ENCODE measurements at places on chromosomes 2 and 18.

- no peak for DNase-seq
Measured at GRCh38 chr2:240947607-240948006, 41.5 kb downstream of the CROCC2 start.

DNA sequence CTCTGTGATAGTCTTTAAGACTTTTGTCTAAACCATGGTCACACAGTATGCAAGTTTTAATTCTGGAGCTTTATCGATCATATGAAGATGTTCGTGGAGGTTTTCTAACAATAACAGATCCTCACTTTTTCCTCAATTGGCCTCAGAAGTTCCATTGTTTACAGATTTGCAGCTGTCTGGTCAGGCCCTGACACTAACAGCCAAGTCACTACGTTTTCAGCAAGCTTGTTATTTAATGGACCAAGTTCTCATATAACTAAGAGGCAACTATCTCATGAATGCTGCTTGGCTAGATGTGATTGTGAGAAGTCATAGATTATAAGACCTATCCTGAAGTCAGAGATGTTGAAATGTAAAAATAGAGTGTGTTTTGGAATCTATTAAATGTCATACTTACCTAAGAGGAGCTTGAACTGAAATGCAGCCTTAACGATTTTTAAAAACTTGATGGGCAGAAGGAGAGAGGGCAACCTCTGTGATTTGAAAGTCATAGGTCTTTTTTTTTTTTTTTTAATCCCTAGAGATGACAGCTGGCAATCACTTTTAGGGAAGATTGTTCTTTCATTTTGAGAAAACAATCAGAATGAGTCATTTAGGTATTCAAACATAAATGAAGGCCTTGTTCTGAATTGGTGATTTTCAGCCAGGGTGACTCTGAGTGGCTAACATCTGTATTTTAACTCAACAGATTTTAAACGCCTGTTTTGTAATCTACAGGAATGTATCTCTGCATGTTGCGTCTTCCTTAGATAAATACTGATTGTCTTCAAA lies 48.4 kb upstream of the NEMP2 start:
- DNase-seq: no peak

DNA sequence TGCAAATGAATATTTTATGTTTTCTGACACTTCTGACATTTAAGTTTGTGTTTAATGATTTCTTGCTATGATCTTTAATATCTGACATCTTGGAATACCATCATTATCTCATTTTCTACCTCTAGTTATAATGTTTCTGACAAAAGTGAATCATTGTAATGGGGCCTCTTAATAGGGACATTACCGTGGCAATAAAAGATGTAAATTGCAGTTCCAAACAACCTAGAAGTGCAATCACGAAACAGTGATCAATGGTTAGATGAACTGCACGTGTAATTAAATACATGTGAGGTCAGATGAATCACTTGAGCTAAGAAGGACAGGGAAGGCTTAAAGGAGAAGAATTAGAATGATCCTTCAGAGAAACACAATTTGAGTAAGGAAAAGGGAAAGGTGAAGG lies 1078.3 kb downstream of the DPP10 start:
- DNase-seq: no peak

DNA sequence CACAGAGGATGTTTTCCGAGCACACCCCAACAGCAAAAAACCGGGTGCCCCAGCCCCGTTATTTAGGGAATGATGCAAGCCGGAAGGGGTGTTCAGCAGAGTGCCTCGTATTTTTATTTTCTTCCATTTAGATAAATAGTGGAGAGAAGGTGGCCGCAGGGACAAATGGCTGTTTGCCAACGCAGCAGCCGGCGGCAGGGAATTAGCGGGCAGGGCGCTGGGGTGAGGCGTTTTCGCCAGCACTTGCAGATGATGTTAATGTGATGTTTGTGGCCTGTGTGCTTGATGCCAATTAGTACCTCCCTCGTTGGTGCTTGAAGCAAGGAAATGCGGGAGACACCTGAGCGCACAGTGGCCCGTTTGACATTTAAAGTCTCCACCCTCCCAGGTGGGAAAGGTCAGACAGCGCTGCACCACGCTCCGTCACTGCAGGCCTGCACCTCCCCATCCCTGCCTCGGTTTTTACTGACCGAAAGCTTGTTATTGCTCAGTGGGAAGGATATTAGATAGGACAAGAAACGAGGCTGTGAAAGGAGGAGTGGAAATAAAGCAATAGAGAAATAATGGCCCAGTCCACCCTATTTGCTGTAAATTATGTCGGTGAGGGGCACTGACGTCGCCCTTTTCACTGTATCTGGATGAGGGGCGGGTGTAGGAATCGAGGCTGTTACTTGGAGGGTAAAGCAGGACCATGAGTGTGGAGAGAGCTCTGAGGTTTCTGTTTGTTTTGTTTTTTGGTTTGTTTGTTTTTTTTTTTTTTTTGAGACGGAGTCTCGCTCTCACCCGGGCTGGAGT lies 39.1 kb downstream of the NFATC1 start:
- no peak for DNase-seq

DNA sequence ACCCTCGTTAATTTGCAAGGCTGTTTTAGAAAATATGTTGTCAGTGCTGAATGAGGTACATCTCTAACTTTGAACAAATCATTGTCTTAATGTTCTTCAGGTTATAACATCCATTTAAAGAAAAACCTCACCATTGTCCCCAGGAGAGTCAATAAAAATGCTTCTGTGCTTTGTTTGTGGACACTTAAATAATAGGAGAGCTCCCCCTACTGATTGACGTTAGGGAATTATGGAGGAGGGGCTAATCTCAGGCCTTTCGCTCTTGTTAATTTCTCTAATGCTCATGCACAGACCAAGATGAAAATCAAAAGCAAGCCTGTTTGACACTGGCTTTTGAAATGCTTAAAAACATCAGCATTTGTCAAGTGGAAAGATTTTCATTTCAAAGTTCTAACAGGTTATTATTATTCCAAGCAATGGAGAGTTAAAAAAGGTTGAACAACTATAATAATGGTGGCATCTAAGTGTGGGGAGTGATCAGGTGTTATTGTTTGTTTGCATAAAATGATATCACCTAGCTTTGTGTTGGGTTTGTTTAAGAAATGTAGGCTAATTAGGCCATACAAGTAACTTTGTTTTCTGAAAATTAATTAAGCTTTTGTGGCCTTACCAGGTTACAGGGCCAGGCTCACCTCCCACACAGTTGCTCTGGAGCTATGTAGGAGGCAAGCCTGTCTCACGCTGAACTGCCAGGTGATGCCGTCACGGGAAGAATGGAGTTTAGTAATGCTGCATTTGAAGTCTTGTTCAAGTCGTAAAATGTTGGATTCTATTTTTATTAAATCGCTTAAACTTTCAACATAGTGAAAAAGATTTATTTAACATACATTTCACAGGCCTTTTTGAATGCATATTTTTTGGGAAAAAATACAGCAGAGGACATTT lies 51.7 kb upstream of the SMIM21 start:
- peak; percentile 38 for DNase-seq

GRCh38 chr2:240840435-240841060 lies 20.5 kb upstream of the KIF1A start:
- no peak for DNase-seq

GRCh38 chr2:27929916-27930486 lies 39.5 kb downstream of the BABAM2 start:
- no peak for DNase-seq

DNA sequence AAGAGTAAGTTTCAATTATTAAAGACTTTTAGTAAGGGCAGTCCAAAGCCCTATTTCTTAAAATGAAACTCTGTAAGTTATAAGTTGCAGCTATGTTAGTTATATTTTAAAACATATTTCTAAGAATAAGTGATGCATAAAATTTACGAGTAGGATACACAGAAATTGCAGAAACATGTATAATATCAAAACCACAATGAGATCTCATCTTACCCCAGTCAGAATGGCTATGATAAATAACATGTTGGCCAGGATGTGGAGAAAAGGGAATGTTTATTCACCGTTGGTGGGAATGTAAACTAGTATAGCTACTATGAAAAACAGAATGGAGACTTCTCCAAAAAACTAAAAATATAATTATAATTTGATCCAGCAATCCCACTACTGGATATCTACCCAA lies 201.2 kb downstream of the CBLN2 start:
- DNase-seq: no peak

All from CD4-positive, alpha-beta T cell treated with Interleukin-6 at 100 ng/mL for 8 hours (primary cell).